Pericardium fibroblast (primary cell): ENCODE measurements at places on chromosomes 4 and X. TPM values are rescaled to one million over a fixed set of nuclear protein-coding genes. Genes with fewer than 3 reads are reported as not detected.

EREG gene
- total RNA-seq: under 0.01 and 0.12 TPM in 2 replicates

CSN1S1 gene
- total RNA-seq: not detected in 2 replicates

TFE3 gene
- 39.6 and 59.0 TPM in 2 replicates for total RNA-seq

KIF4A gene
- 0.35 and 1.5 TPM in 2 replicates for total RNA-seq

TKTL2 gene
- total RNA-seq: not detected in 2 replicates

SLC49A3 gene
- 5.7 and 7.6 TPM in 2 replicates for total RNA-seq

MAGEB17 gene
- not detected in 2 replicates for total RNA-seq
